Eye (tissue), 1 donor: ENCODE measurements at places on chromosomes 2 and 18.

- no peak for DNase-seq
Measured at GRCh38 chr2:133835821-133836619, 267.8 kb upstream of the NCKAP5 start.

- no peak for DNase-seq
Measured at GRCh38 chr2:127623388-127624319, 22.3 kb upstream of the GPR17 start.

GRCh38 chr18:1124495-1124894 lies 219.8 kb downstream of the ADCYAP1 start:
- DNase-seq = no peak

- DNase-seq = no peak
Measured at GRCh38 chr2:217996361-217996760, 6.4 kb downstream of the TNS1 start.

GRCh38 chr2:137870682-137871081 lies 93.6 kb upstream of the HNMT start:
- DNase-seq = no peak

- DNase-seq = peak; percentile 81
Measured at GRCh38 chr2:216242365-216242764, 129.9 kb downstream of the MARCHF4 start.
